ENCODE measurements at places on chromosomes 11 and 22.

GRCh38 chr22:31160328-31160978 is 471 bp downstream of the RNF185 start:
- no peak for DNase-seq
- peaks cover 23% of the 10 kb centered on the region for H3K4me1 ChIP-seq
- peak overlapping the region; percentile 100 for H3K4me3 ChIP-seq
- peaks cover 27% of the 10 kb centered on the region for H3K27me3 ChIP-seq

- no peak overlapping the region for H3K4me3 ChIP-seq
- H3K27me3 ChIP-seq, result no peaks in the 10 kb centered on the region
- H3K4me1 ChIP-seq, result peaks cover 7% of the 10 kb centered on the region
- H3K36me3 ChIP-seq, result peaks cover 32% of the 10 kb centered on the region
Measured at GRCh38 chr11:72231396-72232259, 7.1 kb downstream of the INPPL1 start.

DNA sequence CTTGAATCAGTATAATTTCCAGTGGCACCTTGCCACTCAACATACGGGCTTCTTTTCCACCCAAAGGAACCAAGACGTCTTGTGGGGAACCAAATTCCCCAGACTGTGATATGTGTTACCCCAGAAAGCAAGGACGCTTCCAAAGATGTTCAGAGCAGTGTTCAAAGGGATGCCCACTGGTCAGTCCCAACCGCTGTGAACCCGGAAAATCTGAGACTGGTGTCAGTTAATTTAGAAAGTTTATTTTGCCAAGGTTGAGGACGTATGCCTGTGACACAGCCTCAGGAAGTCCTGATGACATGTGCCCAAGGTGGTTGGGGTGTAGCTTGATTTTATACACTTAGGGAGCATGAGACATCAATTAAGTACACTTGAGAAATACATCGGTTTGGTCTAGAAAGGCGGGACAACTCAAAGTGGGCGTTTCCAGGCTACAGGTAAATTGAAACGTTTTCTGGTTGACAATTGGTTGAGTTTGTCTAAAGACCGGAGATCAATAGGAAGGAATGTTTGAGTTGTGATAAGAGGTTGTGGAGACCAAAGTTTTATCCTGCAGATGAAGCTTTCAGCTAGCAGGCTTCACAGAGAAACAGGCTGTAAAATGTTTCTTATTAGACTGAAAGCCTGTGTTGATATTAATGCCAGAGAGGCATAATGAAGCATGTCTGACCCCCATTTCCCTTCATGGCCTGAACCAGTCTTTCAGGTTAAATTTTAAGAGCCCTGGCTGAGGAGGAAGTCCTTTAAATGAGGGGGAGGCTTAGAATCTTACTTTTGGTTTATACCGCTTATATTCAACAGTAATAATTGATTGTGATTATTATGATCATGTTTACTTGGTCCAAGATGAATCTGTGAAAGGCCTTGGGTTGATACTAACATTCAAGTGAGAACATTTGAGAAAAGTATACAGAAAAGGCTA is 6.8 kb downstream of the APOL3 start:
- peak overlapping the region; percentile 76 for H3K27ac ChIP-seq
- H3K36me3 ChIP-seq, result peaks cover 4% of the 10 kb centered on the region
- H3K27me3 ChIP-seq, result no peaks in the 10 kb centered on the region
- H3K4me3 ChIP-seq, result no peak overlapping the region
- no peak for DNase-seq

GRCh38 chr22:44387486-44387885 is 74.7 kb upstream of the SHISAL1 start:
- no peaks in the 10 kb centered on the region for H3K36me3 ChIP-seq
- DNase-seq, result no peak
- no peak overlapping the region for H3K27ac ChIP-seq
- peaks cover 25% of the 10 kb centered on the region for H3K4me1 ChIP-seq
- peaks cover 28% of the 10 kb centered on the region for H3K27me3 ChIP-seq

GRCh38 chr11:96506041-96506440 is 116.2 kb downstream of the JRKL start:
- H3K36me3 ChIP-seq, result no peaks in the 10 kb centered on the region
- no peak for DNase-seq
- H3K27me3 ChIP-seq, result no peaks in the 10 kb centered on the region
- no peaks in the 10 kb centered on the region for H3K4me1 ChIP-seq
- H3K27ac ChIP-seq, result no peak overlapping the region

- DNase-seq, result no peak
- no peaks in the 10 kb centered on the region for H3K36me3 ChIP-seq
- no peaks in the 10 kb centered on the region for H3K4me1 ChIP-seq
- H3K4me3 ChIP-seq, result no peak overlapping the region
- no peak overlapping the region for H3K27ac ChIP-seq
Measured at GRCh38 chr11:127649071-127649470, 648.5 kb upstream of the KIRREL3 start.

DNA sequence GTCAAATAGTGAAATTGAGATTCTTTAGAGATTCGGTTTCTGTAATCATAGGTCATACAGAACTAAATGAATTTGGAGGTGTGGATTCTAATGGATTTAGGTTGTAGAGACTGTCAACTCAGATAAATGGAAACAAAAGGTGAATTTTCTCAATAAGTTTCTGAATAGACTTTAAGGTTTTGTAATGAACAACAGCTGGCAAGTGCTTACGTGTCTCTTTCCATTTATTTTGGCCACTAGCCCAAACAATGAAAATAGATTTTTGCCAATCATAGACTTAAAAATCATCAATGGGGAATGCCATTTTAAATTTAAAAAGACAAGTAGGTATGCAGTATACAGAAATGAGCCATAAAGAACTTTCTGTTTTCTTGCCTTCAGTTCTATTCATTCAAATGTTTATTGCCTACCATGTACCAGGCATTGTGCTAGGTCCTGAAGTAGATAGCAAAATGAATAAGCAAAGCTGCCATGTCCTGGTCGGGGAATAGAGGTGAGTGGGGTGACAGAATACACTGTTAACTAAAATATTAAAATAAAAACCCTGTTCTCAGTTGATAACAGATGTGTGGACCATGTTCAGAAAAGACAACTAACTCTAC is 16.9 kb upstream of the TMEM135 start:
- no peak overlapping the region for H3K27ac ChIP-seq
- H3K27me3 ChIP-seq, result no peaks in the 10 kb centered on the region
- H3K36me3 ChIP-seq, result no peaks in the 10 kb centered on the region
- no peak overlapping the region for H3K4me3 ChIP-seq
- DNase-seq, result no peak
- H3K4me1 ChIP-seq, result peaks cover 21% of the 10 kb centered on the region

DNA sequence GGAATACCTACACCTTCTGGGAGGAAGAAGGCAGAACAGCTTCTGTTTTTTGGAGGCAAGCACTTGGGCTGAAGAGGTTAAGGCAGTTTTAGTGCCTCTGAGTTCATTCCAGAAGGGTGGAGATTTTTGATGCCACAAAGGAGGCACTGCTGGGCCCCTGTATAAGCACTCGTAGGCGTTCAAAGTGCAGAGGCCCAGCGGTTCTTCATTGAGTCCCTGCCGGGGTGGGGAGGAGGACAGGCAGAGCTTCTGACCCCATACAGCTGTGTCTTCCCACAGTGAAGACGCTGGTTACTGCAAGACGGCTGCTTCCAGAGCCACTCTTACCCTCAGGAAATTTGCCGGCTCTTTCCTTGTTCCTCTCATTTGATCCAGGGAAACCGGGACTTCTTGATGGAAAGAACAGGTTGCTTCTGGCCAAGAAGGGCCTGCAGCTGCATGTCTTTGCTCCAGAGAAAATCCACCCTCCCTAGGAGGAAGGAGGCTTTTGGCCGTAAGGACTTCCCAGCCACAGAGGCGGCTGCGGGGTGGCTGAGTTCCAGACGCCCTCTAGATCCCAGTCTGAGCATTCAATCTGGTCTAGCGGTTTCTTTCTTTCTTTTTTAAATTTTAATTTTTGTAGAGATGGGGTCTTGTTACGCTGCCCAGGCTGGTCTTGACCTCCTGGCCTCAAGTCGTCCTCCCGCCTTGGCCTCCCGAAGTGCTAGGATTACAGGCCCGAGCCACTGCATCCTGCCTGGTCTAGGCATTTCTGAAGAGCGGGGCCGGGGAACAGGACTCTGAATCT is 9.4 kb downstream of the ADAMTS15 start:
- H3K27ac ChIP-seq, result no peak overlapping the region
- peaks cover 27% of the 10 kb centered on the region for H3K4me1 ChIP-seq
- peaks cover 7% of the 10 kb centered on the region for H3K27me3 ChIP-seq
- H3K4me3 ChIP-seq, result no peak overlapping the region
- peaks cover 5% of the 10 kb centered on the region for H3K36me3 ChIP-seq
- no peak for DNase-seq

GRCh38 chr11:123421589-123421988 is 8.5 kb upstream of the GRAMD1B start:
- no peak overlapping the region for H3K27ac ChIP-seq
- H3K4me3 ChIP-seq, result no peak overlapping the region
- peaks cover 31% of the 10 kb centered on the region for H3K27me3 ChIP-seq
- H3K4me1 ChIP-seq, result peaks cover 8% of the 10 kb centered on the region

GRCh38 chr11:64969209-64969608 is 2.7 kb downstream of the MAJIN start:
- peaks cover 8% of the 10 kb centered on the region for H3K27me3 ChIP-seq
- no peaks in the 10 kb centered on the region for H3K36me3 ChIP-seq
- H3K27ac ChIP-seq, result no peak overlapping the region
- H3K4me1 ChIP-seq, result no peaks in the 10 kb centered on the region

GRCh38 chr11:76025068-76025467 is 181.2 kb downstream of the WNT11 start:
- H3K36me3 ChIP-seq, result peaks cover 26% of the 10 kb centered on the region
- no peak for DNase-seq
- peak overlapping the region; percentile 55 for H3K27ac ChIP-seq
- peaks cover 23% of the 10 kb centered on the region for H3K4me1 ChIP-seq
- no peaks in the 10 kb centered on the region for H3K27me3 ChIP-seq

DNA sequence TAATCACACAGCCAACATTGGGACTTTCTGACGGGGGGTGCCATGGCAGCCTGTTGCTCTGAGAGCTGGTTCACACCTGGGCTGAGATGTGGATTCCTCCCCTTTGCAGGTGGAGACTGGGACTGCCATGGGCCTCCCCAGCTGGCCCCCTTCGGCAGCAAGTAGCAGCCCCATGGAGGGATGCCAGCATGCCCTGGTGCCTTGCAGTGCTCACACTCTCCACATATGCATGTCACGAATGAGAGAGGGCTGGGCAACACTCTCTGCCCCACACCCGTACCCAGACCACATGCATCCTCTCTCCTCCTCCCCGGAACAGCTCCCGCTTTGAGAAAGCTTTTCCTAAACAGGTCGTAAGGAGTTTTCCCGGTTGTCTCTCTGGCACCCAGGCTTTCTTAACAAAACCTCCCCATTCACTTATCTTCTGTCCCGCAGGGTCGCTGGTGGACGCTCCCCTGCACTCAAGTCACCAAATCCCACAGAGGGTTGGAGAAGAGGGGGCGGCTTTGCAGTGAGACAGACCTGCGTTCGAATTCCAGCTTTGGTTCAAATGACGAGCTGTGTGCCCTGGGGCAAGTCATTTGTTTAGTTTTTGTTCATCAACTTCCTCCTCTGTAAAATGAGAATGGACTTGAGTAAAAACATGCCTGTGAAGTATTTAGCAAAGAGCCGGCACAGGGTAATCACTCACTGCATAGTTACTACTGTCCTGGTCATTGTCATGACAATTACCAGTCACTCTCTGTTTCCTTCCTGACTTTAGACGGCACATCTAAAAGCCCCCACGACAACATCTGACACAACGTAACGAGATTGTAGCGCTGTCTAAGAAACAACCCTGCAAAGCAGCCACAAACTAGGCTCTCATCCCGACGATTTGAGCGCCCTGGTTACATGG is 231.3 kb upstream of the B3GAT1 start:
- H3K27me3 ChIP-seq, result peaks cover 56% of the 10 kb centered on the region
- H3K4me1 ChIP-seq, result peaks cover 16% of the 10 kb centered on the region
- H3K36me3 ChIP-seq, result no peaks in the 10 kb centered on the region

- no peaks in the 10 kb centered on the region for H3K4me1 ChIP-seq
- H3K27me3 ChIP-seq, result no peaks in the 10 kb centered on the region
- H3K27ac ChIP-seq, result no peak overlapping the region
Measured at GRCh38 chr11:83355391-83355790, 69.2 kb upstream of the CCDC90B start.

GRCh38 chr11:100681064-100681502 is 6.0 kb upstream of the ARHGAP42 start:
- no peak for DNase-seq
- no peaks in the 10 kb centered on the region for H3K36me3 ChIP-seq
- no peaks in the 10 kb centered on the region for H3K27me3 ChIP-seq
- H3K4me3 ChIP-seq, result no peak overlapping the region

DNA sequence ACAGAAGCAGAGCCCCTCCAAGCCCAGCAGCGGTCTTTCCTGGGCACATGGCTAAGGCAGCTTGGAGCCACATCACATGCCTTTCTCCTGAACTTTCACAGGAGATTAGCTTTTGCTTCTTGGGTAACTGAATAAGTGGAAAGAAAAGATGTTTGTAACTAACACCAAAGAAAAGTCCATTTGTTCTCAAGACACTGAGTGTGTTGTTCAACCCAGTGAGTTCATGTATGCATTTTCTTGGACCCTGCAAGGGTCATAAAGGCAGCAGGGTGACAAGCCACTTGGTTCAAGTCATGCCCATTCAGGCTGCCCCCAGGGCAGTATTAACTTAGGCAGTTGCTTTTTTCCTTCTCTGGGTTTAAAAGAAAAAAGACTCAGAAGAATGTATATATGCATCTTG is 203.4 kb downstream of the FAM76B start:
- H3K4me1 ChIP-seq, result peaks cover 4% of the 10 kb centered on the region
- no peak for DNase-seq

DNA sequence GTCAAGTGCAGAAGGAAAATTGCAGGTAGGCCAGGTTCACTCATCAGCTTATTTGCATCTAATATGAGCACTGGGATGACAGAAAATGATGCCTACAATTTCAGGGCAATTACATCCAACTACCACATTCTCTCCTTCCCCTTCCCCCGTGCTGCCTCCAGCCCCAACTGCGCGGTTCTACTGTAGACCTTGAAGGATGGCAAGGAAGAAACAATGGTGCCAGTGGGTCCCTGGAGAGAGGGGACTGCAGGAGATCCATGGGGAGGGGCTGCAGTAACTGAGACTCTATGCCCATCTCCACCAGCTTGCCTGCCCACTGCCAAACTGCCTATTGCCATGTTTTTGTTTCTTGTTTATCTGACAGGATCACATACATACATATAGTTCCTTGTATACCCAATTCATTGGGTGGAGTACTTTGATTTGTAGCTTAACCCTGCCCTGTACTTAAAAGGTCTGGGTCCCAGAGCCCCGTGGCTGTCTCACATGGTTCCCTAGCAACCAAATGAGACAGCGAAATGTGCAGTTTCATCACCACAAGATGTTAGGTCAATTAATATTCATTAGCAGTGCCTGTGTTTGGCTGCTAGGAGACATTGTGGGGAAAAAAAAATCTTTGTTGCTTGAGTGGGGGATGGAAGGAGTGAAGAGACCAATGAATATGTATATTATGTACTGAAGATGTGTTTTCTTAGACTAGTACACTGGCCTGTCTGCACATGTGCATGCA is 253.5 kb upstream of the PLET1 start:
- H3K4me1 ChIP-seq, result peaks cover 20% of the 10 kb centered on the region
- DNase-seq, result no peak
- H3K27me3 ChIP-seq, result peaks cover 21% of the 10 kb centered on the region
- no peaks in the 10 kb centered on the region for H3K36me3 ChIP-seq
- H3K27ac ChIP-seq, result no peak overlapping the region
- no peak overlapping the region for H3K4me3 ChIP-seq
